ENCODE measurements at places on chromosomes 7 and 10.

DNA sequence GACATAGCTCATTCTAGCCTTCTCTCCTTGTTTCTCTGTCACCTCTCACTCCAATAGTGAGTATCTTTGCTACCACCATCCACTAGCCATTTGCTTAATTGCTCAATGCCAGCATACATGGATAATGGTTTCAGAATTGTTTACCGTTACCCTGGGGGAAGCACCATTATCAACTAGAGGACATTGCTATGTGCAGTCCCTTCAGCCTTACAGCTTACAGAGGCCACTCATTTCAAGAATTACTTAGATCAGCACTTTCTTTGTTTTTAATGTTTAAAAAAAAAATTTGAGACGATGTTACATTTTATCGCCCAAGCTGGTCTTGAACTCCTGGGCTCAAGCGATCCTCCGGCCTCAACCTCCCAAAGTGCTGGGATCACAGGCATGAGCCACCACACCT lies 14.8 kb upstream of the ORAI2 start:
- DNase-seq = no peak

GRCh38 chr7:130231792-130232191 lies 24.1 kb downstream of the SSMEM1 start:
- no peak for DNase-seq

GRCh38 chr10:60828489-60828852 lies 50.2 kb downstream of the CDK1 start:
- no peak for DNase-seq

DNA sequence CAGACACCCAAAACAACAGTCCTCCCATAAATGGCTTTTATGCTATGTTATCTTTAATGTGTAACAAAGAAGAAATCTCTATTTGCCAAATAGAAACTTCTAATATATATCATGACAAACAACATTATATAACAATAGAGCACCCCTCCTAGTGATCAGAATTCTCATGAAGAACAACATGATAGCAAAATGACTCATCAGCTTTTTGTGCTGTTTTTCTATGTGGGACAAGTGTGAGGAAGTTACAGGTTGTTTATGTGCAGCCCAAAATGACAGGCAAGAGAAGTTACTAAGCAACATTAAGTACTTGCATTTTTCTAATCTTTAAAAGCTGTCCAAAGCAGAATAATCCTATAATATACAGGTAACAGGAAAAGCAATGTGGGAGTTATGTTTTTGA lies 7.7 kb downstream of the DGKB start:
- DNase-seq = no peak

- DNase-seq = no peak
Observed at GRCh38 chr10:69847458-69847857, 45.8 kb downstream of the COL13A1 start.

GRCh38 chr10:76624470-76624869 lies 1013.1 kb downstream of the KCNMA1 start:
- no peak for DNase-seq

- no peak for DNase-seq
Observed at GRCh38 chr7:36280840-36281812, 108.5 kb upstream of the ANLN start.

- DNase-seq = no peak
Observed at GRCh38 chr10:77587416-77587790, 50.2 kb downstream of the KCNMA1 start.

GRCh38 chr7:44188480-44189225 lies 586 bp downstream of the GCK start:
- no peak for DNase-seq

DNA sequence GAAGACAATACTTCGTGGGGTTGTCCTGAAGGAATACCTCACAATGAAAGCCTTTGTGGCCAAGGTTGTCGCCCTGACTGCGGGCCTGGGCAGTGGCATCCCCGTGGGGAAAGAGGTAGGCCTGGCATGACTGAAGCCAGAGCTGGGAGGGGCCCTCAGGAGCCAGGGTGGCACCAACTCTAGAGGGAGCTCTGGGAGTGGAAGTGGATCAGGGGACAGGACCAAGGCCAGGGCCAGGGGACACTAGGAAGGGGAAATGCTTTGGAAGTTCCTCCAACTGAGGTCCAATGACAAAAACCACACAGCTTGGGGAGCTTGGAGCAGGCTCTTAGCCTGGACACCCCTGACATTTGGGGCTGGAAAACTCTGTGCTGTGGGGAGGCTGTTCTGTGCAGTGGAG lies 5.8 kb downstream of the CLCN1 start:
- DNase-seq = no peak

- peak; percentile 4 for DNase-seq
Observed at GRCh38 chr7:28661826-28662595, 249.7 kb downstream of the CREB5 start.

- no peak for DNase-seq
Observed at GRCh38 chr10:78306358-78306757, 272.7 kb downstream of the RPS24 start.

GRCh38 chr10:79994556-79994955 lies 45.7 kb upstream of the SFTPD start:
- DNase-seq = no peak

GRCh38 chr10:74255214-74255613 lies 104.2 kb downstream of the ADK start:
- DNase-seq = no peak

- no peak for DNase-seq
Observed at GRCh38 chr7:8411103-8411502, 22.3 kb upstream of the NXPH1 start.

DNA sequence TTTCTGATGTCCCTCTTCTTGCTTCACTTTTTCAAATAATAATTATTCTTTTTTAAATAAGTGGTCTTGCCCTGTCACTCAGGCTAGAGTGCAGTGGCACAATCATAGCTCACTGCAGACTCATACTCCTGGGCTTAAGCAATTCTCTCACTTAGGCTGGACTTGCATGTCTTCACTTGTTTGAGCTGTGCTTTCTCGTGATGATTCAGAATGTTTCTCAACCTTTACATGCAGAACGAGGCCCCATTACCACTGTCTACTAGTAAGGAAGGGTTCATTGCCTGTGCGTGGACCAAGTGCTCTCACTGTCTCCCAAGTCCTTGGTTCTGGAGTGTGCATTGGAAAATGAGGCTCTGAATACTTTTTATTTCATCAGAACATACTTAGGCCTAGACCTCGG lies 468.6 kb upstream of the COBL start:
- DNase-seq = no peak

DNA sequence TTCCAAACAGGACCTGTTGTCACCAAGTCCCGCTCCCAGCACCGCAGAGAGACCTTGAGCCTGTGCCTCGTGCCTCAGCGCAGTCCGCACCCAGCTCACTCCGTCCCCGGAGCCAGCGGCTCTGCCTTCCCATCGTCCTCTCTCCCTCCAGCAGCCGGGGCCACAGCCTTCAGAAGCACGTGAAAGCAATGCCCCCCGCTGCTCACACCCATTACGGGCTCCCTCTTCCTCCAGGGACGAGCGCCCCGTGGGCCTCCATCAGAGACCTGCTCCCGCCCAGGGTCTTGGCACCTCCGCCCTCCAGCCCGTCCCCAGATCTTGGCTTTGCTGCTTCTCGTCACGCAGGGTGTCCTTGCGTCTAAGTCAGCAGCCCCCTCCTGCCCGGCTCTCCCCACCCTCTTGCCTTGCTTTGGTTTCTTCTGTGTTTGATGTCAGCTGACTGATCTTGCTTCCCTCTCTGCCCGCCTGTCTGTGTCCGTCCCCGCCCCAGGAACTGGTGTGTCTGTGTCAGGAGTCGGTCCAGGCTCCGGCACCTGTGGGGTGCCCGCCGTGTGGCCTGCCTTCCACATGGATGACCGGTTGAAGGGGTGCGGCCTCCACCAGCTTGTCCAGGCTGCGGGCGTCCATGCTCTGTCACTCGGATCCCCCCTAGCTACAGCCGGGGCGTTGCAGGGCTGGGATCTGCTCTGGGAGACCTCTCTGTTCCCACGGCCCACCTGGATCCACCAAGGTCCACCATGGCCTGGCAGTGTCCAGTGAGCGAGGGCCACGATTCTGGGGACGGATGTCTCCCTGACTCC lies 61.9 kb downstream of the FOXL3 start:
- peak; percentile 43 for DNase-seq

- DNase-seq = no peak
Observed at GRCh38 chr7:20435305-20435704, 104.6 kb downstream of the ITGB8 start.

DNA sequence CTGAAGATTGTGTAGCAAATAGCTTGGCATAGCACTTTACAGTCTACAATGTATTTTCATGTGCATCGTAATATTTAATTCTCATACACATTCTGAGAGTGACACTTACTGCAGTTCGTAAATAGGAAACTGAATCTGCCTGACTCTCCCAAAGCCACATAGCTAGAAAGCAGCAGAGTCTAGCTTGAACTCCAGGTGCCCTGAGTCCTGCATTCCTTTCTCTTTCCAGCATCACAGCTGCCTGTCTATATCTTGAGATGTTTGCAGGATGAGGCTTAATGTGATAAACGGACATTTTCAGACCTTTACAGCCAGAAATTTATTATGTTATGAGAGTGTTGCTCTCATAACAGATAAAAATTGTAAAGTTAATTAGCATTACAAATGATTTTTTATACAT lies 132.9 kb upstream of the PLXDC2 start:
- no peak for DNase-seq

DNA sequence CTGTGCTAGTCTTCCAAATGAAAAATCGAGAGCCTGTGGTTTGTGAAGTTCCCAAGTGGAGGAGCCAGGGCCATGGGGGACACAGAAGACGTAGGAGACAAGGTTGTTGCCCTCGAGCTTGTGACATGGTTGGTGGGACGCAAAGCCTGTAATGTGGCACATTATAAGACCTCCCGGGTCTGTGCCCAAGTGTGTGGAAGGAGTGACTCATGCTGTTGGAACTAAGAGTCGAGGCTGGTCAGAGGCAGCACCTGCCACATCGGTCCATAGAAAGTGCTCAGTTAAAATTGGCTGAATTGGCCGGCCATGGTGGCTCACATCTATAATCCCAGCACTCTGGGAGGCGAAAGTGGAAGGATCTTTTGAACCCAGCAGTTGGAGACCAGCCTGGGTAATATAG lies 27.0 kb upstream of the PODXL start:
- no peak for DNase-seq

DNA sequence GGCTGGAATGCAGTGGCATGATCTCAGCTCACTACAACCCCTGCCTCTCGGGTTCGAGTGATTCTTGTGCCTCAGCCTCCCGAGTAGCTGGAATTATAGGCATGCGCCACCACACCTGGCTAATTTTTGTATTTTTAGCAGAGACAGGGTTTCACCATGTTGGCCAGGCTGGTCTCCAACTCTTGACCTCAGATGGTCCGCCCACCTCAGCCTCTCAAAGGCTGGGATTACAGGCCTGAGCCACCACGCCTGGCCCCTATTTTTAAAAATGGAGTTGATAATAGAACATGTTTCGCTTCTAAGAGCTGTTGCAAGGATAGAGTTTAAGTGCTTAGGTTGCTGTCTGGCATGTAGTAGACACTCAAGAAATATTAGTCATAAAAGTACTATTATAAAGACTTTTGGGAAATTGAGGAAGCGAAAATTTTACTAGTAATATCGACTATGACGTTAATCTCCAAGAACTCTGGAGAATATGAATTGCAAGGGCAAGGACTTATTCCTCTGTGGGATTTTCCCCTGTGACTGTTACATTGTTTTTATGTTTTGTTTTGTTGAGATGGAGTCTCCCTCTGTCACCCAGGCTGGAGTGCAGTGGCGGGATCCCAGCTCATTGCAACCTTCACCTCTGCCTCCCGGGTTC lies 7.9 kb downstream of the GTF2I start:
- no peak for DNase-seq

GRCh38 chr7:139702811-139703486 lies 74.8 kb downstream of the HIPK2 start:
- DNase-seq = no peak

DNA sequence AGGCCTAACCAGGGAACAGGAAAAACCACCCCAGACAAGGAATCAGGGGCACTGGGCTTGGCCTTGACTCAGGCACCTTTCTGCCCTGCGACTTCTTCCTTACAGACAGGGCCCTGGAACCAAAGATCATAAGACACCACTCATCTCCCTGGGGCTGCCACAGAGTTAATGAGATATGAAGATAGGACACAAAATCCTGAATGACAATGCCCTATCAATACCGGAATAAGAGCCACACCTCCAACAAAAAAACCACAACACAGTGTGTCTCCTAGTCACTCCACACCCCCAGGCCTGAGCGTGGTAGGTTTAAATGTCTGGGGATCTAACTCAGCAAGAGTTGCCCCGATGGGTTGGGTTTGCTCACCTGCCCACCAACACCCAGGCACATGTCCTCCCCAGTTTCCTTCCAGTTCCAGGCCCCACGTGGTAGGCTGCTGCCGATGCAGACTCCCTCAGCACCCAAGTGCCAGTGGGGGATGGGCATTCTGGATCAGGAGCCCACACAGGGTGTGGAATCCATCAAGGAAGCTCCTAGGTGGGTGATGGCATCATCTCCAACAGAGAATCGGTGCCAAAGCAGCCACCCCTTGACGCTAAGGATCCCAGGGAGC lies 3.9 kb downstream of the DLG5 start:
- no peak for DNase-seq

GRCh38 chr10:11235771-11236170 lies 218.1 kb downstream of the CELF2 start:
- DNase-seq = no peak

DNA sequence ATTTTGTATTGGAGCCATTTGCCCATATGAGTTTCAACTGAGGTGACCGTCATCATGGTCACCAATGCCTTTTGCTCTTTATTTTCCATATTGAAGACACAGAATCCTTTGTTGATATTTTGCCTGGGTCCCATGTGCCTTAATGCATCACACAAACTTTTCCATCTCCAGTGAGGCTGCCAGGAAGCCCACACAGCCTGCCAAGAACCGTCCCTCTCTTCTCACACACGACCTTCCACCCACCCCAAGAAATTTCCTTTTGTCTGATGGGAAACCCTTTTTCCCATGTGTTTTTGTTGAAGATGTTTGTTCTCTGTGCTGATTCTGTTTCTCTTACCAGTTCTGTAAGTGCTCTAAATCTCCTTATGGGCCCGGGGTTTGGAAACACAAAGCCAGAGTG lies 168.9 kb downstream of the CSTF2T start:
- DNase-seq = no peak

DNA sequence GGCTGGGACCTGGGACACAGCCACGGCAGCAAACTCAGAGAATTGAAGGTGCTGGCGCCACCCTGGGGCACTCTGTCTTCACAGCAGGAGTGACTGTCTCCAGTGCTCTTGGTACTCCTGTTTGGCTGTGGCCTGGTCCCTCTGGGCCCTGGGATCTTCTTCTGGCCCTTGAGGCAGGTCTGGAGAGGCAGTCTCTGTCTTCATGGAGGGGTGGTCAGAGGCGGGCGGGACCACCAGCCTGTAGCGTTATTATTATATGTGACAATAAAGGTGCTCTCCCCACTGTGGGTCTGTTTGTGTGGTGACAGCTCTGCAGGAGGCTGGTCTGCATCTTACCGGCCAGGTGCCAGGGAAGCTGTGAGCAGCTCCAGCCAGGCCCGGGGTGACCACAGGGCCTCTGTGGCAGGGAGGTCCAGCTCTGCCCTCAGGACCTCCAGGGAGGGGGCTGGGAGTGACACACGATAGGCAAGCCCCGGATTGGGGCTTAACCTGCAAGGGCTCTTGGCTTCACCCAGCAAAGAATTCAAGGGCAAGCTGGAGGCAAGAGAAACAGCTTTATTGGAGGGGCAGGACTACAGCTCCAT lies 70.3 kb downstream of the MYL10 start:
- DNase-seq = no peak

All from stimulated activated CD4-positive, alpha-beta T cell treated with anti-CD3 and anti-CD28 coated beads, Interleukin-2, amount 100 ng/mL, for 24 hours (primary cell).